ENCODE measurements at places on chromosomes 1 and 21. TPM values are rescaled to one million over a fixed set of nuclear protein-coding genes. Genes with fewer than 3 reads are reported as not detected.

CRNN gene
- total RNA-seq, result not detected

- no peak for DNase-seq
- H3K4me1 ChIP-seq, result no peaks in the 10 kb centered on the region
Measured at GRCh38 chr1:7127322-7128075, 342.2 kb downstream of the CAMTA1 start.

DNA sequence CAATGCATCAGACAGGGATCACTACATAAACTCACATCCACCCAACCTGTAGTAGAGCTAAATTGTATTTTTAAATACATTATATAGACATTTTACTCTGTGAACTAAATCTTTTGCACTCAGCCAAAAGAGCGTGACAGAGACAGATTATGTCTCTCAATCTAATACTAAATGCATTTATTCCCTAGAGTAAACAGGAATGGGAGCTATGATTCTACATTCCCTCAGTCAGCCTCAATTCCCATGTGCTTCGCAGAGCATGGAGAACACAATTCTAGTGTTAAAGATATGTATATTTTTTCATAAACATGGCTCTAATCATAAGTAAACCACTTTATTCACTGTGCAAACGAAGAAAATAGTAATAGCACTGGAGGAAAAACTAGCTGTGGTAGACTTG lies 16.5 kb downstream of the PIGK start:
- no peaks in the 10 kb centered on the region for H3K4me1 ChIP-seq
- H3K27ac ChIP-seq, result no peak overlapping the region
- no peaks in the 10 kb centered on the region for H3K27me3 ChIP-seq
- H3K36me3 ChIP-seq, result no peaks in the 10 kb centered on the region
- H3K4me3 ChIP-seq, result no peak overlapping the region

DNA sequence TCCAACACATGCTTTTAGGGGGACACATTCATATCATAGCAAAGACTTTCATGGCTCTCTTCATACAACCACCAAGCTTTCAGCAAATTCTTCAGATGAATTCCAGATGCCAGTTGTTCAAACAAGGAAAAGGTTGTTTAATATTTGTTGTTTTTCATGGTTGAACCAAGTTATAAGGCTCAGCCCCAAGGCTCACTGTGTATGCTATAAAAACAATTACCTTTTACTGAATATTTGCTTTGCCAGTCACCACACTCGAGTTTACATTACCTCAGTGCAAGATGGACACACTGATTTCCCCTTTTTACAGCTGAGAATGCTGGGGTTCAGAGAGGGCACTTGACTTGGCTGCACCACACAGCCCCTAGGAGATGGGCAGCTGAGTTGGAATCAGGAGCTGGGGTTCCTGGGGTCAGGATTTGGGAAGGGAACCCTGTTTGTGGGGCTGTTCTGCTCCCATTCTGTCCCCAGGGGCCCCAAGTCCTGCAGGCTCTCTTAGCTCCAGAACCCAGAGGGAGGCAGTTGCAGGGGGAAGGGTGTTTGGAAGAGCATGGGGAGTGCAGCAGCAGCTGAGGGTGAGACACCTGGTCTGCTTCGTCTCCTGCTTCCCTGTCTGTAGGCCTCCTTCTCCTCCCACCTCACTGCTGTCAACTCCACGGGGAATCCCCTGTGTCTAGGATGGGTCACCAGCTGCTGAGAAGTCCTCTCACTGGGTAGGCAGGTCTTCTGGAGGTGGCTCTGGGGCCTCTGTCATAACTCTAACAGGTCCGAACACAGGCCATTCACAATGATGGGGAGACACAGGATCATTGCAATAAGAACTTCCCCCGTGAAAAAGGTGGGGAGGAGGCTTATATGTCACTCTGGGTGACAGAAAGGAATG lies 12.8 kb upstream of the TMPRSS2 start:
- no peak overlapping the region for H3K4me3 ChIP-seq
- H3K27me3 ChIP-seq, result no peaks in the 10 kb centered on the region
- DNase-seq, result no peak
- H3K4me1 ChIP-seq, result peaks cover 4% of the 10 kb centered on the region
- no peak overlapping the region for H3K27ac ChIP-seq

DNA sequence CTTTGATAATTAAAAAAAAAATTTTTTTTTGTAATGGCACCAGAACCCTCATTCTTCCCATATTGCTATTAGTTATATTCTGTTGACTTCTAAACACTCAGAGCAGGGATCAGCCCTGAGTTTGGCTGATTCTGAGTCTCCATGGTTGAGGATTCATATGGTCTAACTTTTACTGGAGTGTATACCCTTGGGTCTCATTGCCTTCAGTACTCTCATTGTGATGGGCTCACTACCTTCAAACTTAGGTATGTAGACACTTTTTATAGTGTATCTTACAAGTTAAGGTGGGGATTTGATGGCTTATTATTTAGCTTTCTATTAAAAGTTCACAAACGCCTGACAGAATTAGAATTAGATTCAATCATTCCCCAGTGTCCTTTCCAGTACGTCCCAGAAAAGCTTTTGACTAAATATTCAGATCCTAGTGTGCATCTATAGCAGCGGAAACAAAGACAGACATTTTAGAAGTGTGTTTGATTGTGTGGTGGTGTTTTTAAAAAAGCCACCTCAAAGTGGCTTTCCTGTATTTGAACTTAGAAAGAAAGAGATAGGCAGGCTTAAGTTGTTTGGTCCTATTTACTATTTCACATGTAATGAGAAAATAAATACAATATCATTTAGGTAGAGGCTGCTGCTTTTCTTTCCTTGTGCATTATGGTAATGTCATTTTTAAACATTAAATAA lies 1.4 kb downstream of the MACF1 start:
- H3K36me3 ChIP-seq, result no peaks in the 10 kb centered on the region
- H3K27ac ChIP-seq, result peak overlapping the region; percentile 40
- H3K4me3 ChIP-seq, result peak overlapping the region; percentile 8
- no peaks in the 10 kb centered on the region for H3K27me3 ChIP-seq
- no peak for DNase-seq

CDC14A gene
- total RNA-seq, result 30.1 TPM

DNA sequence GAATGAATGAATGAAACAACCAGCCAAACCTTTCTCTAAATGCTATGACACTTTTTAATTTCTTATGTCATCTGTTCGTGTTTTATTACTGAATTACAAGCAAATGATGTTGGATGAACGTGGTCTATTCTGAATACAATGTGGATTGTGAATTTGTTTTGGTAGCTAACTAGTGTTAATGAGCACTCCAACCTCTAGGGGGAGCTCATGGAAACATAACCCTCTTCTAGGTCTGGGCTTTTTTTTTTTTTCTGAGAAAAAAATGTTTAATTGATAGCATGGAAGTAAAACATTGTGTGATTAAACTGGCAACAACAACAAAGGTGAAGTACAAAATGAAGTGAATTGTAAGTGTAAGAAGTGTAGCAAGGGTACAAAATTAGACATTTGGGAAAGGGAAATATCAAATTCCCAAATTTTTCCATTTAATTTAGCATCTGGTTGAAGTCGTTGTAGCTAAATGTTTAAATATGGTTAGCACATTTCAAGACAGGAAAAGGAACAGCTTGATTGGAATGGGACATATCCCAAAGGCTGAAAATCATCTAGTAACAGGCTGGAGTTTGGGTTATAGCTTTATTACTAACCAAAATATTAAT lies 42.6 kb upstream of the PTGS2 start:
- no peaks in the 10 kb centered on the region for H3K4me1 ChIP-seq
- H3K36me3 ChIP-seq, result no peaks in the 10 kb centered on the region
- DNase-seq, result no peak
- no peak overlapping the region for H3K4me3 ChIP-seq
- no peak overlapping the region for H3K27ac ChIP-seq

GRCh38 chr1:215458104-215458503 lies 109.0 kb upstream of the KCTD3 start:
- H3K36me3 ChIP-seq, result no peaks in the 10 kb centered on the region
- H3K4me1 ChIP-seq, result no peaks in the 10 kb centered on the region
- H3K27ac ChIP-seq, result no peak overlapping the region
- no peak overlapping the region for H3K4me3 ChIP-seq

INSRR gene
- not detected for total RNA-seq

- no peaks in the 10 kb centered on the region for H3K27me3 ChIP-seq
- peaks cover 12% of the 10 kb centered on the region for H3K4me1 ChIP-seq
- no peak for DNase-seq
Measured at GRCh38 chr1:43655953-43656352, 6.0 kb downstream of the KDM4A start.

DNA sequence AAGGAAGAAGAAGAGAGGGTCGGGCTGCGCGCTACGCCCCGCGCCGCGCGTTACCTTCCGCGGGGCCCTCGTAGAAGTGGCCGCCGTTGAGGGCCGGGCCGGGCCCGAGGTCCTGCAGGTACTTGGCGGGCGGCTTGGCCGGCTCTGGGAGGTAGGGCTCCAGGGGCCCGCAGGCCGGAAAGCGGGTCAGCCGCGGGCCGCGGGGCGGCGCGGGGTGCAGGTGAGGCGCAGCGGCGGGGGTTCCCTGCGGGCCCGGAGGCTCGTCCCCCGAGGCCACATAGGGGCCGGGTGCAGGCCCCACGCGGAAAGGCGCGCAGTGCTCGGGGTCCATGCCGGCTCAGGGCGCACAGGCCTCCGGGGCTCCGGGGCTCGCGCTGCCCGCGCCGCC lies 196 bp downstream of the ALX3 start:
- no peak overlapping the region for H3K4me3 ChIP-seq
- peaks cover 39% of the 10 kb centered on the region for H3K27me3 ChIP-seq

- no peaks in the 10 kb centered on the region for H3K36me3 ChIP-seq
- no peaks in the 10 kb centered on the region for H3K27me3 ChIP-seq
- H3K4me1 ChIP-seq, result no peaks in the 10 kb centered on the region
- no peak for DNase-seq
- H3K27ac ChIP-seq, result no peak overlapping the region
Measured at GRCh38 chr1:214532070-214532469, 19.3 kb downstream of the PTPN14 start.

- DNase-seq, result no peak
- H3K4me3 ChIP-seq, result no peak overlapping the region
- no peak overlapping the region for H3K27ac ChIP-seq
- H3K27me3 ChIP-seq, result no peaks in the 10 kb centered on the region
Measured at GRCh38 chr1:65948609-65949229, 156.0 kb downstream of the PDE4B start.

DNA sequence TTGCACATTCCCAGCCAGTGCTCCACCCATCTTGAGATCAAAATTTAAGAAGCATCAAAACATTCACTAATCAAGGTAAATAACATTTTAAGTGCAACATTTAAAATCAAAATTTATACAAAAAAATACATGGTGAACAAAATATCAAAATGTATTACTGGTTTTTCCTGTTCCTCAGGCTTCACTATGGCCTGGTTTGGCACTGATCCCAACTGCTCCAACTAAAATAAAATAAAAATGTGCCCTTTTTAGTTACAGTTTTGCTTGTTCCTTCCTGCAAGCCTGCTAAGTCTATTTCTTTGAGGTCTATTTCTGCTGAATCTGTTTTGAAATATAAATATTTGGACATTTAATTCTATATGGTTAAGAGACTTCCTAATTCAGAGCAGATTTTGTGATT lies 54.9 kb downstream of the ADAMTS1 start:
- H3K4me1 ChIP-seq, result peaks cover 5% of the 10 kb centered on the region
- DNase-seq, result no peak
- H3K27ac ChIP-seq, result peak overlapping the region; percentile 39
- no peaks in the 10 kb centered on the region for H3K27me3 ChIP-seq
- H3K36me3 ChIP-seq, result no peaks in the 10 kb centered on the region

DNA sequence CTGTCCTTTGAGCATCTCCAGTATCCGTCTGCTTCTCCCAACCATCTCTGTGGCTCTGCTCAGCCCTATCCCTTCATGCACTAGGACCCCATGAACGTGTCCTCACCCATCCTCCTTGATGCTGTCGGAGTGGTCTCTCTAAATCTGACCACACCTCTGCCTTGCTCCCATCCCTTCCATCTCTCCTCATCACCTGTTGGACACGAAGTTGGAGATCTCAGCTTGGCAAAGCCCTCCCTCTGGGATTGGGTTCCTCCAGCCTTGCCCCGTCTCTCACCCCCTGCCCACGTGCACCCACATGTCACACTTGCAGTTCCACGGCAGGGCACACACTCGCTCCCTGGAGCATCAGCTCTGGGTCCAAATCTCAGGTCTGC lies 135.7 kb downstream of the ACTL8 start:
- H3K4me1 ChIP-seq, result peaks cover 4% of the 10 kb centered on the region
- H3K27ac ChIP-seq, result no peak overlapping the region
- no peak overlapping the region for H3K4me3 ChIP-seq
- H3K27me3 ChIP-seq, result no peaks in the 10 kb centered on the region

DNA sequence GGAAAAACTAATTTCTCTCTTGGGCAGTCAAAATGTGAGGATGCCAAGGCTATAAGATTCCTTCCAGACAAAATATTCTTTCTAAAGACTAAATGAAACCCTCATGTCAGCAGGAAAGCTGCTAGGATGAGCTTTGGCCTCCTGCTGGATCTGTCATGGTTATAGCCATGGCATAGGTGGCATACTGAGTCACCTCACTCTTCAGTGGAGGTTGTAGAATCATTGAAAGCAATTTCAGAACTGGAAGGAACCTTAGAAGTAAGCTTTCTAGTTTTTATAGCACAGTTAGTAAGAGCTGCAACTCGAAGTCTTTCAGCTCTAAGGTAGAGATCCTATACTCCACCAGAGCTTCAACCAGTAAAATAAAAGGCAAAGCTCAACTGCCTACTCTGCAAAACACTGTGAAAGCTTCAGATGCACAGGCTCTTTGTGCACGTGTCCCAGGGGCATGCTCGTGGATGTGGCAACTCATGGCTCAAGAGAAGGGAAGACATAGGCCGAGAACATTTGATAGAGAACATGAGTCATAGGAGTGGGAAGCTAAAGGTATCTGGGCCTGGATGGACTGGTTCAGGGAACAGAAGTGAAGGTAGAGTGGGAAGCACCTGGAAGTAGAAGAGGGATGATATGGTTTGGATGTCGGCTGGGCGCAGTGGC lies 5.8 kb downstream of the AVPR1B start:
- H3K4me3 ChIP-seq, result no peak overlapping the region
- no peak overlapping the region for H3K27ac ChIP-seq
- H3K36me3 ChIP-seq, result no peaks in the 10 kb centered on the region
- DNase-seq, result no peak

TP53BP2 gene
- total RNA-seq, result 93.9 TPM

GRCh38 chr21:27078915-27079314 lies 112.0 kb upstream of the ADAMTS5 start:
- no peak for DNase-seq
- no peaks in the 10 kb centered on the region for H3K27me3 ChIP-seq
- H3K27ac ChIP-seq, result no peak overlapping the region
- no peaks in the 10 kb centered on the region for H3K4me1 ChIP-seq

DNA sequence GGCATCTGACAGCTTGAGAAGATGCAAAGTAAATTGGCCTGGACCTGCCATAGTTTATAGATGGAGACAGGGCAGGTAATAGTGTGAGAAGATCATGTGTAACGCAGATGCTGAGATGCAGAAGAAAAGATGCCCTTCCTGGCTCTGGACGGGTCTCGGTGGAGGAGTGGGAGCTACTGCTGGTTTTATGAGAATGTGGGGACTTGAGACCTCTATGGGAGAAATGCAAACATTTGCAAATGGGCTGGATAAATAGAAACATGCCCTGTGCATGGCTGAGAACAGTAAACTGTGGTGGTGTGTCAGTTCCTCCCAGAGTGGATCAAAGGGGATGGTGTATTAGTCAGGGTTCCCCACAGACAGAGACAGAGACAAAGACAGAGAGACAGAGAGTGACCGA lies 21.9 kb downstream of the UBASH3A start:
- no peaks in the 10 kb centered on the region for H3K36me3 ChIP-seq
- no peaks in the 10 kb centered on the region for H3K27me3 ChIP-seq
- DNase-seq, result no peak
- H3K4me1 ChIP-seq, result no peaks in the 10 kb centered on the region
- no peak overlapping the region for H3K4me3 ChIP-seq
- H3K27ac ChIP-seq, result no peak overlapping the region

- H3K27me3 ChIP-seq, result no peaks in the 10 kb centered on the region
- no peak for DNase-seq
- no peak overlapping the region for H3K27ac ChIP-seq
- H3K36me3 ChIP-seq, result no peaks in the 10 kb centered on the region
Measured at GRCh38 chr21:42413500-42413899, 9.8 kb downstream of the UBASH3A start.

All from thyroid gland (tissue), 4 donors.